ENCODE measurements at places on chromosomes 16 and 17.

GRCh38 chr17:45240905-45241327 lies 19.2 kb downstream of the FMNL1 start:
- DNase-seq, result peak; percentile 27

GRCh38 chr16:3256146-3256865 lies at the start of gene MEFV:
Gene MEFV (minus strand): TSS chr16:3256633. CDS start chr16:3256587, 46 bp downstream.
- no peak for DNase-seq

- DNase-seq, result no peak
These were observed 7.4 kb downstream of the SCARF1 start for GRCh38 chr17:1638171-1638590.

GRCh38 chr16:23469814-23470213 lies 16.8 kb upstream of the COG7 start:
- DNase-seq, result no peak

- no peak for DNase-seq
These were observed 3.1 kb downstream of the TMEM231 start for GRCh38 chr16:75552951-75553350.

- DNase-seq, result no peak
These were observed 410.5 kb downstream of the WWOX start for GRCh38 chr16:78509965-78510364.

GRCh38 chr17:75404223-75404730 lies 1.2 kb downstream of the GRB2 start:
- DNase-seq, result peak; percentile 85

GRCh38 chr17:65850486-65850885 lies 289.0 kb upstream of the AXIN2 start:
- DNase-seq, result no peak

DNA sequence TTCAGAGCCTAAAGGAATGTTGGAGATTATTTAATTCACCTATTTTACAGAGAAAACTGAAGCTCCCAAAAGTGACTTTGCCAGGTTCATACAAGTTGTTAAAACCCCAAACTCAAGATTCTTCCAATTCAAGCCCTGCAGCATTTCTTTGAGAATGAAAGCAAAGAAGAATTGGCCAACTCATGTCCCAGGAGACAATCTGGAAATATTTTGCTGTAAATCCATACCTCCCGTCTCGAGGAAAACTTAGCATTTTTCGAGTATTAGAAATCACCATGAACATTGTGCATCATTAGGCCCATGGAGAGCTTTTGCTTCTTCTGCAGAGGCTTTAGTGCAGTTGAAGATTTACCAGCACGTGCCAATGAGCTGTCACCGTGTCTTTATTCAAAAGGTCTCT lies 176.4 kb upstream of the KCNJ16 start:
- DNase-seq, result no peak

GRCh38 chr16:57244463-57244766 lies 644 bp upstream of the ARL2BP start:
- DNase-seq, result no peak

DNA sequence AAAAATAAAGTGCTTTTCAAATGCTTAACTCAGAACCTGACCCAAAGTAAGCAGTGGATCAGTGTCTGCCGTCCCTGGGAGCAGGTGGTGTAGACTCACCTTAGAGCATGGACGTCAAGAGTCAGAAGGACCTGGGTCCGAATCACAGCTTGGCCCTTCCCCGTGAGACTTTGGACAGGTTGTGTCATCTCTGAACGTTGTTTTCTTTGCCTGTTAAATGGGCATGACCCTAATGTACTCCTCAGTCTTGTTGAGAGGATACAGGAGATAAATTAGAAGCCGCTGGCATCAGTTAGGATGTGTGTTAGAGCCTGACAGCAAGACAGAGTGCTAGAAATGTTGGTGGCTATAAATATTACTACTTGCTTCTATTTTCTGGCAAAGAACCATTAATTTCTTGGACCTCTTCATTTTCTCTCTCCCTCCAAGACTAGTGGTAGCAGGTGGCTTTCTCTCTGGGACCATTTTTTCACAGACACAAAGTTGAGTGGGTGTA lies 68.8 kb downstream of the RAB11FIP4 start:
- DNase-seq, result no peak

DNA sequence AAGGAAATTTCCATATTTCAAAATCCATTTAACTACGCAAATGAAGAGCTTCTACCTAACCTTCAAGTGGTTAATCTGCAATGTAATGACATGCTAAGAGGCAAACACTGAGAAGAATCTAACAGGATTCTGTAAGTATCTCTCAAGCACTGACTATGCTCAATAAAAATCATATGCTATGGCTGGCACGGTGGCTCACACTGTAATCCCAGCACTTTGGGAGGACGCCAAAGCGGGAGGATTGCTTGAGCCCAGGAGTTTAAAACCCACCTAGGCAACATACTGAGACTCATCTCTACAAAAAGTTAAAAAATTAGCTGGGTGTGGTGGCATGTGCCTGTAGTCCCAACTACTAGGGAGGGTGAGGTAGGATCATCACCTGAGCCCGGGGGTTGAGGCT lies 32.7 kb downstream of the GNA13 start:
- peak; percentile 46 for DNase-seq

GRCh38 chr16:58853854-58854791 lies 120.0 kb upstream of the GOT2 start:
- no peak for DNase-seq

GRCh38 chr16:30764816-30765465 lies 2.8 kb downstream of the RNF40 start:
- no peak for DNase-seq

- DNase-seq, result no peak
These were observed 100.7 kb downstream of the SALL1 start for GRCh38 chr16:51050377-51050706.

DNA sequence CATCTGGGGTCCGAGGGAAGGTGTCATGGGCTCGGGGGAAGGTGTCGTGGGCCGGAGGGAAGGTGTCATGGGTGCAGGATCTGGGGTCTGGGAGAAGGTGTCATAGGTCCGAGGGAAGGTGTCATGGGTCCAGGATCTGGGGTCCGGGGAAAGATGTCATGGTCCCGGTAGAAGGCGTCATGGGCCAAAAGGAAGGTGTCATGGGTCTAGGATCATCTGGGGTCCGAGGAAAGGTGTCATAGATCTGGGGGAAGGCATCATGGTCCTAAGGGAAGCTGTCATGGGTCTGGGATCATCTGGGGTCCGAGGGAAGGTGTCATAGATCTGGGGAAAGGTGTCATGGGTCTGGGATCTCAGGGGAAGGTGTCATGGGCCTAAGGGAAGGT lies 942 bp downstream of the RAB40C start:
- no peak for DNase-seq

DNA sequence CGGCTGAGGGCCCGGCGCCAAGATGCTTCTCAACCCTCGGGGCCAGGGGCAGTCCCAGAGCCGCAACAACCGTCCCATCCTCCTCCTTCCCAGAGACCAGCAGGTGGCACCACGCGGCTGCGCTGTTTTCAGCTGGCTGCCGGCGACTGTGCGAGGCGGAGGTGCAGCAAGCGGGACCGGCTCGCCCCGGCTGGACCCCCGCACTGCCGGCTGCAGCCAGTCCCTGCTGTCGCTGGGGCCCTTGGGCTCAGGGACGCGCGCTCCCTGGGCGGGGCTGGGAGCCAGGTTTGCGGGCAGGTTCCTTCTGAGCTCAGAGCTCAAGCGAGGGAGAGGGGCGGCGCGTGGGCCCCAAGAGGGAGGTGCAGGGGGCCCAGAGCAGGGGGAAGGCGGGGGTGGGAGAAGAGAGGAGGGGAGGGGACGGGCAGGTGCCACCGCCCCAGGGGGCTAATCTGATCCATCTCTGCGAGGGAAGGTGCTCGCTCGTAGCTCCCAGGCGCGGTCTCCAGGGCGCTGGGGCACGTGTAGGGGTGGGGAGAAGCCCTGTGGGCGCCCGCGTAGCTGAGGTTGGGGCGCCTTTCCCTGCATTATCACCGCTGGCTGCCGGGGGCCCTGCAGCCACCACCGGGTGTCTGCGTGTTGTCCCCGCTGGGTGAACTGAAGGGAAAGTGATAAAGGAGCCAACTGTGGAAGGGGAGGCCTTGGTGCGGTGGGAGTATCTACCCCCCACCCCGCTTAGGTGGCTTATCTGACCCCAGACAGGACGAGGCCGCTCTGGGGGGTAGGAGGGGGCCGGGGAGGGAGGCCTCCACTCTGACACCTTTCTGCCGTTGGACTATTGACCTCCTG lies 24.2 kb downstream of the STAT5A start:
- peak; percentile 78 for DNase-seq

Data from cerebellar cortex (tissue), 1 donor.